Activated CD8-positive, alpha-beta memory T cell treated with anti-CD3 and anti-CD28 coated beads for 24 hours (primary cell): ENCODE measurements at places on chromosomes 11 and 22.

DNA sequence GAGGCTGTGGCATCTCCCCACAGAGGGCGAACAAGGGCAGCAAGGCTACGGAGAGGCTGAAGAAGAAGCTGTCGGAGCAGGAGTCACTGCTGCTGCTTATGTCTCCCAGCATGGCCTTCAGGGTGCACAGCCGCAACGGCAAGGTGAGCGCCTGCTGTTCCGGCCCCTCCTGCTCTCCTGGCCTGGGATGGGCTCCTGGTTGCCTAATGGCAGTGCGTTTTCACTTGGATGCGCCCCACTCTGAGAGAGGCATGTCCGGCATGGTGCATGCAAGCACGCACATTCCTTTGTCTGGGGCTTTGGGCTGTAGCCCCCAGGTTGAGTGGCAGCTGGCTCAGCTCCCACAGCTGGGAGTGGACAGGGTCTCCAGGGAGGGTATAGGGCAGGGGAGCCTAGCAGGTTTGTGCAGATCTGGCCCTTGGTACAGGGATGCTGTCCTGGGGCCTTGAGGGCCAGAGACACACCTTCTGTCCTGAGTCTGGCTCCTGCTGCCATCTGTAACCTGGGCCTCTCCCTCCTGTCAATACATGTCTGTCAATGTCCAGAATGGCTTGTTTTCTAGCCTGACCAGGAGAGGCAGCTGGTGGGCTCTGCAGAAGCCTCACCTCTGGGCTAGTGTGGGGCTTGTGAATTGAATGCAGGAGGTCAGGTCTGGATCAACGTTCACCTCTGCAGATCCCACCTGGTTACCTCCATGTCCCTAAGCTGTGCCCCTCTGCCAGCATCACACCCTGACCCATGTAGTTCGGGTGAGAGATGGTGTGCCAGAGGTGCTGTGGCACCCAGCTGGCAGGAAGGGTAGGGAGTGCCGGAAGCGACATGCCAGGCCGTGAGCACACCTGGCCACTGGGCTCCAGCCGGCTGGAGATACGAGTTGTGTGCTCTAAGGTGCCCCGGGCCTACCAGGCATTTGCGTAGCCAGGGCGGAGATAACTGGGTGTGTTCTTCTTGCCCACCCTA, 107.1 kb downstream of the BCR start:
- DNase-seq = no peak

DNA sequence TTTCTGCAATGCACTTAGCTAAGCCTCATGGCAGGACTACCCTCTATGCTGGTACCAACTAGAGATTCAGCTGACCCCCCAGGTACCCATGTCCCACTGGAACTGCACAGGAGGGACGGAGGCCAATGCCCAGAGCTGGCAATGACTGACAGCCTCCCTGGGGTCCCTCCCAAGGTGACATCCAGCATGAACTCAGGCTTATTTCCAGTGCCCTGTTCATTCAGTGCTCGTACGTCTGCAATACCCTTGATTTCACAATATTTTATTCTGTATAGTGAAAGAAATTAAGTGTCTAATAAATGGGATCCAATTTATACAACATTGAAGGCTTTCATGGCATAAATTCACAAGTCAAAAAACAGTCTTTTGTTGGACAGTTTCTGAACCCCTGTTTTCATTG, 20.2 kb downstream of the ETS1 start:
- DNase-seq = no peak

DNA sequence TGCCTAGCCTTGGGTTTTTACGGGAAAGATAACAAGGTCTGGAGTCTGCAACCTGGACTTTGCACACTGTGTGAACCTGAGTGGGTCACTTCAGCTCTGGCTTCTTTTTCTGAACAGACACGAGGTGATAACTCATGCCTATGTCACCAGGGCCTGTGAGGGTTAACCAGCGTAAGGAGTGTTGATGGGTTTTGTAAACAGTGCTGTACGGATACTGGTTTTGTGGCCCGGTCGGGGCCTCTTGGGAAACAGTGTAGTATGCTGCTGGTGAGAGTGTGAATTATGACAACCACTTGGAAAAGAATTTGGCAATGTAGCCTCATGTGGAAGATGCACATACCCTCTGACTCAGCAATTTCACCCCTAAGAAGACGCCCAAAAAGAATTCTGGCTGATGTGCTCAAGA, 266.8 kb downstream of the MN1 start:
- DNase-seq = no peak

DNA sequence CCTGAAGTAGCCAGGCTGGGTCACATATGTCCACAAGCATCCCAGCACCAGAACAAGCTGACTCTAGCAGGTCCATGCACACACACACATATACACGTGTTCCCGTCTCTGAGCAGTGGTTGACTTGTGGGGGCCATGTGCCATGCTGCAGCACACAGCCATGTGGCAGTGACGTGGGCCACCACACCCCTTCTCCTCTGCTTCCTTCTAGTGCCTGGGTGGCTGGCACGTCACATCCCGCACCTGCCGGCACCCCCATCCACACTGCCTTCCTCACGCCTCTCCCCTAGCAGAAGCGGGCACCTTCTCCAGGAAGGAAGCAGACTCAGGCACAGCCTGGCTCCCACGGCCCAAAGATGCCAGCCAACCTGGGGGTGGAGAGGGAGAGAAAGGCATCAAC, 9.5 kb downstream of the SYT7 start:
- no peak for DNase-seq

- DNase-seq = no peak
Measured at GRCh38 chr11:134730561-134731212, 318.6 kb upstream of the B3GAT1 start.

DNA sequence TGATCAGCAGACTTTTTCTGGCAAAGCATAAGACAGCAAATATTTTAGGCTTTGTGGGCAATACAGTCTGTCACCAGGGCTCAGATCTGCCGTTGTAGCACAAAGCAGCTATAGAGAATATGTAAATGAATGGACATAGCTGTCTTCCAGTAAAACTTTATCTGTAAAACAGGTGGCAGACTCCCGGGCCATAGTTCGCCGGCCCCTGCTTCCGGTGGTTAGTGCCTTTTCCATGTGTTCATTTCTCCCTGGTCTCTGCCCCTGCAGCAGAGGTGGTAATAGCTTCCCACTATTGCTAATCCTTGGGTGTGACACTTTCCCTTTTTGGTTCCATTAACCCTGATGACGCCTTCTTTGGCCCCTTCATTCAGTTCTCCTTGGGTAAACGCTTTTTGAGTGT, 93.7 kb upstream of the LDLRAD3 start:
- no peak for DNase-seq

GRCh38 chr11:17188675-17189074, 19.1 kb downstream of the PIK3C2A start:
- DNase-seq = no peak

DNA sequence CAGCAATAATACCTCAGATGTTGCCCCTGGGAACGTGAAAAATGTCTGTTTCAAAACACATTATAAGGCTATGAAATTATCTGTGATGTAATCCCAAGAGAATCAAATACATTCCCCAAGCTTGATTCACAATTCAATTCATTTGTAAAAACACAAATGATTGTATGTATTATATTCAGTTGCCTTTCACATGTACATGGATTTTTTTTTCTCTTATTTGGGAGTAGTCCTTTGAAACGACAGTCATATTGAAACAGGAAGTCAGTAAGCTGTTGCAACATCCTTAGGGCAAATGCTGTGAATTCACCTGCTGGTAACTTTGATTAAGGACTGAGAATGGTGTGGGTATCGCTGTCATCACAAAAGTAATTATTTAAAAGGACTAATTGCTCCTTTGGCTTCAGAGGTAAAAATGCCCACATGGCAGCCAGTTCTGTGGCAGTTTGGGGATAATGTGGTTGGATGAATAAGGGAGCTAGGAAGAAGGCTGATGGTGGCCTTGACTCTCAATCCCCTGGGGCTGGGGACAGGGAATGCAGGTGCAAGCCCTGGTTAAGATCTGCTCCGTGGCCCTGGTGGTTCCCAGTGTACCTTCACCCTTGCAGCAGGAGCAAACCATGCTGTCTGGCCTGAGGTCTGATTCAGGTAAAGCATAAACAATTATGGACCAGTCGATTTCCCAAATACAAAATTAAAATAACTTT, 13.2 kb downstream of the EHF start:
- no peak for DNase-seq

GRCh38 chr11:97224396-97224795, 834.6 kb downstream of the JRKL start:
- DNase-seq = no peak

DNA sequence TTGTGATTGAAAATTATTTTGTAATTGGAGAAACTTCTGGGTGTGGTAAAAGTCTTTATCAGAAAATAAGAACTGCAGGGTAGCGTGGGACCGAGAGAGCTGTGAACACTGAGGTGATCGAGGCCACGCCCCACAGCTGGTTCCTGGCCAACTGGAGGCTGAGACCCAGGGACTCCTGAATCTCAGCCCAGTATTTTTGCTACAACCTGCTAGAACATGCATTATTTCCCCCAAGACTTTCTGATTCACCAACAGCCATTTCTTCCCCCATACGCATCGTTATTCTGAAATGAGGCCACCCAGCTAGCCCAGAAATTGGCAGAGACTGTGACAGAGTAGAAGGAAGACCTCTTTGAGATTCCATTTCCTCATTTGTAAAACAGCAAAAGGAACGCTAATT, 3.4 kb upstream of the FGF19 start:
- DNase-seq = no peak

DNA sequence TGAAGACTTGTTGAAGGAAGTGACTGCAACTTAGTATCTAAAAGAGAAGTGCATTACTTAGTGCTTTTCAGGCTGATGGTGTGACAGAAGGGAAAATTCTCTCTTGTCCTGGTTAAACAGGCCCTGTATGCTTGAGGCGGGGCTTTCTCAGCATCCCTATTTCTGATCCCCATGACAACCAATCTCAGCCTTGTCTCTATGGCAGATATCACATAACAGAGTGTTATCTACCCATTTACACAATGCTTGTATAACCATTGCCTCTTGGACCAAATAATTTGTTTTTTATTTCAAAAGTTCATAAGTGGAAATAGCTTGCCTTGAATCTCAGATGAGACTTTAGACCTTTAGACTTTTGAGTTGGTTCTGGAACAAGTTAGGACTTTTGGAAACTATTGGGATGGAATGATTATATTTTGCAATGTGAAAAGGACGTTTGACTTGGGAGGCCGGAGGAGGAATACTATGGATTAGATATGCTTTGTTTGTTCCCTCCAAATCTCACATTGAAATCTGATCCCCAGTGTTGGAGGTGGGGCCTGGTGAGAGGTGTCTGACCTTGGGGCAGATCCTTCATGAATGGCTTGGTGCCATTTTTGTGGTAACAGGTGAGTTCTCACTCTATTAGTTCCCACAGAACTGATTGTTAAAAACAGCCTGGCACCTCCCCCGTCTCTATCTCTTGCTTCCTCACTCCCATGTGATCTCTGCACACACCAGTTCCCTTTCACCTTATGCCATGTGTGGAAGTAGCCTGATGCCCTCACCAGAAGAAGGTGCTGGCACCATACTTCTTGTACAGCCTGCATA, 3.1 kb upstream of the GLYAT start:
- DNase-seq = no peak

- no peak for DNase-seq
Measured at GRCh38 chr11:124075841-124076651, 34.9 kb upstream of the OR10G7 start.

DNA sequence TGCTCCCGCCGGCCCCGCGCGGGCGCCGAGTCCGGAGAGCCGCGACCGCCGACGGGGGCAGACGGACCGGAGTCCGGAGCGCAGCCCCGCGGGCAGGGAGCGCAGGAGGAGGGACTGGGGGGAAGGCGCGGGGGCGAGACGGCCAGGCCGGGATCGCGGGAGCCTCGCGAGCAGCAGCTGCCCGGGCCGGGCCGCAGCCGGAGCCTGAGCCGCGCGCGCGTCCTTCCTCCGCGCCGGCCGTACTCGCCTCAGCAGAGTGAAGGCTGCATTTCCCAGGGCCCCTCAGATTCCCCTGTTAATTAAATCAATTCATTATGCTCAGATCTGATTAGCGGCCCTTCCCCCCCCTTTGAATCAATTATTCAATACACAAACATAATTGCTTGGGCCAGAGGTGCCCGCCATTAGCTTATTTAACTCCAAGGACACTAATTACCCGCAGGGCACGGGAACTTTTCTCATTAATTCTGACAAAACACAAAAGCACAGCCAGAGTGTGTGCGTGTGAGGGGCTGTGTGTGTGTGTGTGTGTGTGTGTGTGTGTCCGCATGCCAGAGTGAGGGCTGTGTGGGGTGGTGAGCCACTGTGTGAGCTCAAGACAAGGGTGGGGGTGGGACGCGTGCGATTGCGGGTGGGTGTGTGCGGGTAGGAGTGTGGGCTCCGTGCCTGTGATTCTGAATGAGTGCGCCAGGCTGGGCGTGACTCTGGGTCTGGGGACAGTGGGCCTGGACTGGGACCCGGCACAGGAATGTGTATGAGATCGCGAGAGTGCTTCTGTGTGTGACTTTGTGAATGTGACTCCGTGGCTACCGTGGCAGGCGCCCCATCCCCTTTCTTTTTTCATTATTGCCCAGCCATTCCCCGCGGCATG, 5.1 kb upstream of the LMO1 start:
- no peak for DNase-seq

GRCh38 chr11:117316197-117316961, at the start of gene BACE1:
Gene BACE1 (minus strand): TSS chr11:117316256. CDS start chr11:117315795, 461 bp downstream.
- no peak for DNase-seq

DNA sequence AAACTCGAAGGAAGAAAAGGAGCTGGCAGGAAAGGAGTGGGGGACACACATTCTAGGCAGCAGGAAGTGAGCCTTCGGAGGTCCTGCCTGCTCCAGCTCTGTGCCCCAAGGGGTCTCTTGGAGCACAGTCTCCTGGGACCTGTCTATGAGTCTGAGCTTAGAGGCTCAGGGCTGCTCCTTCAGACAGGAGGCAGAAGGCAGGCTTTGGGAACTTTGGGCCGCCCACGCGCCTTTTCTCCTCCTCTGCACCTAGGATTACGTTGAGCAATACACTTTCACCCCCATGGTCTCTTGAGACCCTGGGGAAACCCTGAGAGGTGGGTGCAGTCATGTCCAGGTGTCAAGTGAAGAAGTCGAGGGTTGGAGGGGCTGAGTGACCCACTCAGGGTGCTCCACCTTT, 965 bp downstream of the TCN2 start:
- DNase-seq = no peak

- no peak for DNase-seq
Measured at GRCh38 chr11:31943056-31943780, 132.1 kb upstream of the PAX6 start.

DNA sequence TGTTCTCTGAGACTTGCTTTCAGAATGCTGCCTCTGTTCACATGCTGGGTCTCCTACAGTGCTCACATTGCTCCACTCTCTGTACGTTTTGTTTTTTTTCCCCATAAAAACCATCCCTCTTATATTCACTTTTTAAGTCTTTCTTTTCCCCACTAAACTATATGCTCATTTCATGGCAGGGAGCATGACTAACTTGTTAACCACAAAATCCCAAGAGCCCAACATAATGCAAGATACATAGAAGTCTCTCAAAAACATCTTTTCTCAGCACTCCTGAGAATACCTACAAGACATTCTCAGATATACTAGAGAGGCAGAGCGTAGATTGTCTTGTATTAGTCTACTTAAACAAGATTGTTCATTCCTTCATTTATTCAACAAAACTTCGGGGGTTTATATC, 73.3 kb downstream of the FAM76B start:
- DNase-seq = no peak
